ENCODE measurements at places on chromosomes 5 and 9.

GRCh38 chr5:116848954-116849581 lies 274.4 kb upstream of the SEMA6A start:
- no peak for DNase-seq

- DNase-seq = no peak
Measured at GRCh38 chr9:106928350-106928749, 65.4 kb downstream of the ZNF462 start.

- peak; percentile 42 for DNase-seq
Measured at GRCh38 chr9:134748591-134748990, 107.0 kb downstream of the COL5A1 start.

- DNase-seq = no peak
Measured at GRCh38 chr5:139985733-139986132, 57.4 kb downstream of the NRG2 start.

- DNase-seq = no peak
Measured at GRCh38 chr9:26781906-26782305, 110.7 kb downstream of the CAAP1 start.

- DNase-seq = no peak
Measured at GRCh38 chr5:148730270-148730669, 75.9 kb upstream of the HTR4 start.

DNA sequence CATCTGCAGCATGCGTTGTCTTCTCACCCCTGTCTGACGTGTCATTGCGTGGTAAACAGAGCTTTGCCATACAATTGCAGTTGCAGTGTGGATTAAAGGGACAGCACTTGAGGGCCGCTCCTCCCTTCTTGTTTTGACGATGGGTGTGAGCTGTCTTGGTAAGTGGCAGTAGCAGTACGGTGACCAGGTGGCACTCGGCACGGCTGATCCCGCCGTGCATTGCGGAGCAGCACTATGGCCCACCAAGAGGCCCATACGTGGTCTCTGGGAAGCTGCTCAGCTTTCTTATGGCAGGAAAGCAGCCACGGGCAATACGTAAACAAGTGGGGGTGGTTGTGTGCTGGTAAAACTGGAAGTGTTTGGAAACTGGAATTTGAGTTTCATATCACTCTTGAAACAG lies 25.1 kb downstream of the EHMT1 start:
- DNase-seq = no peak

GRCh38 chr9:94760660-94761059 lies 34.2 kb downstream of the AOPEP start:
- no peak for DNase-seq

DNA sequence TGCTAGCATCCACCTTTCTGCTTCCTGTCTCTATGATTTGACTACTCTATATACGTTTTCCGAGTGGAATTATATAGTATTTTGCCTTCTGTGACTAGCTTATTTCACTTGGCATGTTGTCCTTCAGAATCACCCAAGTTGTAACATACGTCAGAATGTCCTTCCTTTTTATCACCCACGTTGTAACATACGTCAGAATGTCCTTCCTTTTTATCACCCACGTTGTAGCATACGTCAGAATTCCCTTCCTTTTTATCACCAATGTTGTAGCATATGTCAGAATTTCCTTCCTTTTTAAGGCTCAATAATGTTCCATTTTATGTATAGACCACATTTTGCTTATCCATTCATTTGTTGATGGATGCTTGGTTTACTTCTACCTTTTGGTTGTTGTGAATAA lies 22.9 kb upstream of the TAS2R1 start:
- DNase-seq = no peak

GRCh38 chr5:77920359-77921058 lies 144.4 kb upstream of the TBCA start:
- no peak for DNase-seq

DNA sequence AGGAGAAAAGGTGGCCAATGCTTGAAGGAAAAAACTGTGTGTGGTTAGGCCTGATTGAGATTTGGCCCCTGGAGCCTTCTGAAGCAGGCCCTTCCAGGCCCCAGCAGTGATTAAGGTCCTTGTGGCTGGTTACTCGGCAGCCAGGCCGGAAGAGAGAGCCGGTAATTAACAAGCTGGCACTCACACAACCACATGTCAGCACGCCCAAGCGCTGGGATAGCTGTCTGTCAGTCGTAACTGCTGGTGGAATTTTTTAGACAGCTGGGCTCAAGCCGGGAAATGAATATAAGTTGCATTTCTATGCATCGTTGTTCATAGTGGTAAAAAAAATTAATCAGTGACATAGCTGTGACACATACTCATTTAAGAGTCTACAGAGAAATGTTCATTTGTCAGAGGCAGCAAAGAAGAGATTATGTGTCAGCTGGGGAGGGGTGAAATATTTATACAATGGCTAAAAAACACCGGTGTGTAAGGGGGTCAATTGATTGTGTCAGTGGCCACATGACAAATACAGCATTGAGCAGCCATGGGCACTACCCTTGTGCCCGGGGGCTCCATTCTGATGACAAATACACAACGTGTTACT lies 13.7 kb upstream of the ARAP3 start:
- no peak for DNase-seq

DNA sequence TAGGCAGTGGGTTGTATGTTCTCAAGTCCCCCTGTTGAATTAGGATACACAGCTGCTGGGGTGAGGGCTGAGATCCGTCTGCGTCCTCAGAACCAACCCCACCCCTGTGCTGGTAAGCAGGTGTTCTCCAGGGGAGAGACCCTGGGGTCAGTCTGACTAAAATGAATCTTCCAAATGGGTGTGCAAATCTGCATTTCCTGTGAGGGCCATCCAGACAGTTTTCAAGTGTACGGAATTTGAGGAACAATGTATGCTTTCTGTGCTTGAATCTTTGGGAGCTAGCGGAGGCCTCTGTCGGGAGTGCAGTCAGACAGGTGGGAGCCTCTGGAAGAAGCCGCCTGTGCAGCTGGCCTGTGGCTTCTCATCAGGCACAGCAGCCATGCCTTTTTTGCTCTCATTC lies 122.9 kb downstream of the MACROH2A1 start:
- DNase-seq = no peak

- DNase-seq = no peak
Measured at GRCh38 chr9:79477955-79478771, 93.6 kb upstream of the TLE4 start.

GRCh38 chr5:15992918-15993317 lies 186.7 kb downstream of the MARCHF11 start:
- DNase-seq = no peak

- no peak for DNase-seq
Measured at GRCh38 chr5:68139611-68140441, 75.7 kb upstream of the PIK3R1 start.

DNA sequence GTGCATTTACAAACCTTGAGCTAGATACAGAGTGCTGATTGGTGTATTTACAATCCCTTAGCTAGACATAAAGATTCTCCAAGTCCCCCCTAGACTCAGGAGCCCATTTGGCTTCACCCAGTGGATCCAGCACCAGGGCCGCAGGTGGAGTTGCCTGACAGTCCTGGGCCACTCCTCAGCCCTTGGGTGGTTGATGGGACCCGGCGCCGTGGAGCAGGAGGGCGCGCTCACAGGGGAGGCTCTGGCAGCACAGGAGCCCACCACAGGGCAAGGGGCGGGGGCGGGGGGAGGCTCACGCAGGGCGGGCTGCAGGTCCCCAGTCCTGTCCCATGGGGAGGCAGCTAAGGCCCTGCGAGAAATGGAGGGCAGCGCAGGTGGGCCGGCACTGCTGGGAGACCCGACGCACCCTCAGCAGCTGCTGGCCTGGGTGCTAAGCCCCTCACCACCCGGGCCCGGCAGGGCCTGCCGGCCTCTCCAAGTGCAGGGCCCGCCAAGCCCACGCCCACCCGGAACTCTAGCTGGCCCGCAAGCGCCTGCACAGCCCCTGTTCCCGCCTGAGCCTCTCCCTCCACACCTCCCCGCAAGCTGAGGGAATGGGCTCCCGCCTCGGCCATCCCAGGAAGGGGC lies 613.5 kb downstream of the TLE4 start:
- DNase-seq = no peak

DNA sequence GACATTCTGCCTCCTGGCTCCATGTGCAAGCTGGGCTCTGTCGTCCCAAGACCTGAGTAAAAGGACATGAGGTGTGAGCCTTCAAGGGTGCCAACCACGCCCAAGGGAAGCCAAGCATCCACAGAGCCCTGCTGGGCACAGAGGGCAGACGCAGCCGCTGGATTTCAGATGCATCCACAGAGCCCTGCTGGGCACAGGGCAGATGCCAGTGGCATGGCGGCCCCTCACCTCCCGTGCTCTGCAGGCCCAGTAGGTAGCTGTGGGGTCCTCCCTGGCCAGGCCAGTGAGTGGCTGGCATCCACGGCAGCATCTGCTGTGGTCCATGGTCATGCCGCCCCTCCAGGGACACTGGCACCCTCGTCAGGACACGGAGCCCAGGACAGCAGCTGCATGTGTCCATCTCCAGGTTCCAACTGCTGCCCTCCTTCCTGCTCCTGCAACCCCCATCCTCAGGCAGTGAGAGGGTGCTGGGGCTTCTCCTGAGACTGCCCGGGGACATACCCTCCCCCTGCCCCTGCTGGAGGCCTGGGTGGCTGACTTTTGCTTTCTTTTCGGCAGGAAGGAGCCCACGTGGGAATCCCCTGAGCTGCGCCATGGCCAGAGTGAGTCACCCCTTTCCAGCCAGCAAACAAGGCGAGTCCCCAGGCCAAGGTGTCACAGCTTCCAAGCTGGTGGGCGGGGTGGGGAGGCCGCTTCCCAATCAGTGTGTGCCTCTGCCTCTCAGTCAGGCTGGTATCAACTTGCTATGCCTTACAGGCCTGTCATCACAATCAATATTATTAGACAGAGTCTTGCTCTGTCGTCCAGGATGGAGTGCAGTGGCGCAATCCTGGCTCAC lies 4.0 kb upstream of the TRAF2 start:
- DNase-seq = no peak

DNA sequence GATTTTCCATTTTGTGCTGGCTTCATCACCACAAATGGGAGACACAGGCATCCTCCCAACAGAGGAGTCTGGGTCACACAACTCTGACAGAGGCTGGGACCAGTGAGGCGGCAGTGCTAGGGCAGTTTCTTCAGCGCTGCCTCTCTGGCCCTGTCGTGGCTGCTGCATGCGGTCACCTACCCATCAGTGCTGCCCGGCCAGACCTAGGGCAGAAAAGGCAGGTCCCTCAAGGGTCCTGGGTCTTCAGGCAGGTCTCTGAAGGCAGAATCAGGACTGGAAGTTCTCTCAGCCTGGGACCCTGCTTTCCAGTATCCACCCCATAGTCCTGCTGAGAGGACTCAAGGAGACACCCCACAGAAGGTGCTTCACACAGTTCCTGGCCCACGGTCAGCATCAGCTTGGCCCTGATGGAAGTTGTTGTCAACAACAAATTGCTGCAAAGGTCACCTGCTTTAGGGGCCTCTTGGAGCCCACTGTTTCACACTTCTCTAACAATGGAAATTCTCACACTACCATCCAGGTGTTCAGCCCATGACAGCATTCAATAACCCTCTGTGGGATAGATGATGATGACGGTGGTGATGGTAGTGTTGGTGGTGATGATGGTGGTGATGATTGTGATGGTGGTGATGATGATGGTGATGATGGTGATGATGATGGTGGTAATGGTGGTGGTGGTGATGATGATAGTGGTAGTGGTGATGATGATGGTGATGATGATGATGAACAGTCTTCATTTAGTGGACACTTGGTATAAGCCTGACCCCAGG lies 146.4 kb upstream of the PPP1R26 start:
- DNase-seq = no peak

DNA sequence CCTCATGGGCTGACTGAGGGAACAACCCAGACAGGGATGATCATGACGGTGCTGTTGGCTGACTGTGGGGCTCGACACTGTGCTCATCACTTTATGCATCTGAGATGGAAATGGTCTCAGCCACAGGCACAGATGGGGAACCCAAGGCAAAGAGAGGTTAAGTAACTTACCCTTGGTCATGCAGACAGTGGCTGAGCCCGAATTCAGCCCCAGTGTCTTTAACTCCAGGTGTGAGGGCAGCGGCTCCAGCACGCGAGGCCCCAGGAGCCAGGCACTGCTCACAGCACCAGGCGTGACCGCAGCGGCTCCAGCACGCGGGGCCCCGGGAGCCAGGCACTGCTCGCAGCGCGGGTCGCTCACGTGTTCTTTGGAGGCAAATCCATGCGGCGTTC lies 45.3 kb upstream of the FCN1 start:
- no peak for DNase-seq

GRCh38 chr9:35257986-35258659 lies 96.3 kb downstream of the UNC13B start:
- DNase-seq = no peak

DNA sequence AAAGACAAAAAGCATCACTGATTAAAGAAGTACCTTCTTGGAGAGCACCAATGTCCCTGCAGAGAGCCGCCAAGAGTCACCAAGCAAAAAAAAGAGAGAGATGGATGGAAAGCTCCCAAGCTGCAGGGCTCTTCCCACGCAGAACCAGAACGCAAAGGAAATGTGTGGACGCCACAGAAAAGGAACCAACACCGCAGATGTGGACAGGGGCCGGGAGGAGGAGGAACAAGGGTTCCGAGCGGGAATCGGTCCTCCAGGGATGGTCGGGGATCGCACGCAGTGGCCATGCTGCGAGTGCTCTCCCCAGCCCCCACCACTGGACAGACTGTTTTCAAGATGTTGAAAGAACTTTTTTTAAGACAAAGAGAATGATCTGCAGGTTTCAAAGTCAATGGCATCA lies 40.2 kb upstream of the ZNF354A start:
- no peak for DNase-seq

DNA sequence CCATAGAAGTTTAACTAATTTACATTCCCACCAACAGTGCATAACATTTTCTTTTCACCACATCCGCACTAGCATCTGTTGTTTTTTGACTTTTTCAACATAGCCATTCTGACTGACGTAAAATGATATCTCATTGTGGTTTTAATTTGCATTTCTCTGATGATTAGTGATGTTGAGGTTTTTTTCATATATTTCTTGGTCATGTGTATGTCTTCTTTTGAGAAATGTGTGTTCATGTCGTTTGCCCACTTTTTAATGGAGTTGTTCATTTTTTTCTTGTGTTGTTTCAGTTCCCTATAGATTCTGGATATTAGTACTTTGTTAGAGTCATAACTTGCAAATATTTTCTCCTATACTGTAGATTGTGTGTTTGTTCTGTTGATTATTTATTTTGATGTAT lies 163.4 kb downstream of the FER start:
- no peak for DNase-seq

DNA sequence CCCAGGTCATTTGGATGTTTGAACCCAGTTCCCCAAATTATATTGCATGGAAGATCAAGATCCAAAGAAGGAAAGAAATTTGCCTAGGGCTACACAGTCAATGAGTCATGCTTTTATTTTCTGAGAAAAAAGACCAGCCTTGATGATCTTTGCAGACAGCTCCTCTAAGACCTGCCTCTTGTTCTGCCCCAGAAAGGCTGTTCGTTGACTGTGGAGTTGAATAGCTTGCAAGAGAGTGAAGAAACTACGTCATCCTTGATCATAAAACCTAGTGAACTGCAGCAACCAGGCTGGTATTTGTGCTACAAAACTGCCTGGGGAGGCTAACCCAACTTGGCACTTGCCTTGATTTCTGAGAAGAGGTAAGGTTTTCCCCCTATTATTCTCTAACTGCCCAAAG lies 263.9 kb downstream of the PAPPA start:
- DNase-seq = no peak

GRCh38 chr5:92527311-92528078 lies 1053.5 kb downstream of the NR2F1-AS1 start:
- no peak for DNase-seq

GRCh38 chr5:130964231-130965202 lies 200.5 kb downstream of the HINT1 start:
- DNase-seq = no peak

All from NCI-H2171 (cell line).